Esophagus muscularis mucosa (tissue), 4 donors: ENCODE measurements at places on chromosomes 11 and 22. TPM values are rescaled to one million over a fixed set of nuclear protein-coding genes. Genes with fewer than 3 reads are reported as not detected.
A peak's percentile ranks its signal among the peaks of the same experiment; 100 is the strongest.

- no peak for DNase-seq
Observed at GRCh38 chr11:1692708-1693326, 4.2 kb upstream of the KRTAP5-6 start.

A4GALT gene
- total RNA-seq, result 81.8 TPM

- DNase-seq, result no peak
Observed at GRCh38 chr11:13944911-13945425, 17.6 kb upstream of the SPON1 start.

DNA sequence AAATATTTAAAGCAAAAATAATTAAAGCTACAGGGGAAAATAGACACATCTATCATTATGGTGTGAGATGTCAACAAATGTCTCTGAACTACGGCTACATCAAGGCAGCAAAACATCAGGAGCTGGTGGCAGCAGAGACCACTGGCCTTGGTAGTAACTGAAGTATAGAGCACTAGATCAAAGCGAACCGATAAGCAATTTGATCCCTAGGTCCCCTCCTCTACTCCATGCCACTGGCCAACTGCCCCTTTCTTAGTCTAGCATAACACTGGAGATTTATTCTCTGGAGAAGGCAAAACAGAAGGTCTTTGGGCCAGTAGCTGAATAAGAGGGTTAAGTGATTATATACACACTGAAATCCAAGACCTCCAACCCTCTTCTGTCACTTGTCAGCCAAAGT is 13.6 kb upstream of the RAB3IL1 start:
- no peak for DNase-seq

DNA sequence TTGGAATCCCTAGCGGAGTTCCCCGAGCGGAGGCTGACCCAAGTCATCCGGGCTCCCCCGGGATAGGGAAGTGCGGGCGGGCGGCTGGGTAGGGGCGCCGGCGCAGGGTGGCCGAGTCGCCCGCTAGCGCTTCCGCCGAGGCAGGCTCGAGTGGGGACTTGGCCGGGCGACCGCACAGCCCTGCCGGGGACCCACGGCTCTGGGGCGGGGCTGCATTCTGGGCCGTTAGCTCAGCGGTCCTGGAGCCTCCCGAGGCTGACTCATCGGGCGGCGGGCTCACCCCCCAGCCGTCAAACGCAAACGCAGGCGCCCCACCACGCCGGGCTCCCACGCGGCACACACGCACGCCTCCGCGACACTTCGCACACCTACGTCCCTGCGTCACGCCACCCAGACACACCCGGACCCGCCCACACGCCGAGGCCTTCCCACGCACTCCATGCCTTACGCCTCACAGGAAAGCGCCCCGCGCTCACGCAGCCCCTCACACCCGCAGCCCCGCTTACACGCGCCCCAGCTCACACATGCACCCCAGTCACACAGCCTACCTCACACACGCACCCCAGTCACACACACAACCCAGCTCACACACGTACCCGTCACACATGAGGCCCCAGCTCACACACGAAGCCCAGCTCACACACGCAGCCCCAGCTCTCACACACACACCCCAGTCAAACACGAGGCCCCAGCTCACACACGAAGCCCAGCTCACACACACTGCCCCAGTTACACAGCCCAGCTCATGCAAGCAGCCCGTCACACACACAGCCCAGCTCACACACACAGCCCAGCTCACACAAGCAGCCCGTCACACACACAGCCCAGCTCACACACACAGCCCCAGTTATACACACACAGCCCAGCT is 1.2 kb downstream of the PHLDB1 start:
- no peak for DNase-seq

GRCh38 chr11:125489166-125489565 is 6.9 kb downstream of the FEZ1 start:
- DNase-seq, result peak; percentile 84

DNA sequence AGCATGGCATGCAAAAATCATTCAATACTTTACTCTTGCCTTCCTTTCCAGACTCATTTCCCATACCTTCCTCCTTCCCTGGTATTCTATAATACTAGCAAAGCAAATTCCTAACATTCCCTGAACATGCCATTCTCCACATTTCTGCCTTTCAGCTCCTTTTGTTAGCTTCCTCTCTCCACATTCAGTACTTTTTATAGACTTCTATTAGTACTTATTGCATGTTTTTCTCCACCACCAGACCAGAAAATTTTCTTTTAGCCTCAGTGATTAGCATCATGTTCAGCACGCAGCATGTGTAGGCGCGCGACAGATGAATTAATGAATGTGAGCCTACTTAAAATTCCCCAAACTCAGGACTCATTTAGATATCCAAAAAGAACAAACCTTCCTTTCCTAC is 935.3 kb downstream of the DLG2 start:
- DNase-seq, result no peak

DNA sequence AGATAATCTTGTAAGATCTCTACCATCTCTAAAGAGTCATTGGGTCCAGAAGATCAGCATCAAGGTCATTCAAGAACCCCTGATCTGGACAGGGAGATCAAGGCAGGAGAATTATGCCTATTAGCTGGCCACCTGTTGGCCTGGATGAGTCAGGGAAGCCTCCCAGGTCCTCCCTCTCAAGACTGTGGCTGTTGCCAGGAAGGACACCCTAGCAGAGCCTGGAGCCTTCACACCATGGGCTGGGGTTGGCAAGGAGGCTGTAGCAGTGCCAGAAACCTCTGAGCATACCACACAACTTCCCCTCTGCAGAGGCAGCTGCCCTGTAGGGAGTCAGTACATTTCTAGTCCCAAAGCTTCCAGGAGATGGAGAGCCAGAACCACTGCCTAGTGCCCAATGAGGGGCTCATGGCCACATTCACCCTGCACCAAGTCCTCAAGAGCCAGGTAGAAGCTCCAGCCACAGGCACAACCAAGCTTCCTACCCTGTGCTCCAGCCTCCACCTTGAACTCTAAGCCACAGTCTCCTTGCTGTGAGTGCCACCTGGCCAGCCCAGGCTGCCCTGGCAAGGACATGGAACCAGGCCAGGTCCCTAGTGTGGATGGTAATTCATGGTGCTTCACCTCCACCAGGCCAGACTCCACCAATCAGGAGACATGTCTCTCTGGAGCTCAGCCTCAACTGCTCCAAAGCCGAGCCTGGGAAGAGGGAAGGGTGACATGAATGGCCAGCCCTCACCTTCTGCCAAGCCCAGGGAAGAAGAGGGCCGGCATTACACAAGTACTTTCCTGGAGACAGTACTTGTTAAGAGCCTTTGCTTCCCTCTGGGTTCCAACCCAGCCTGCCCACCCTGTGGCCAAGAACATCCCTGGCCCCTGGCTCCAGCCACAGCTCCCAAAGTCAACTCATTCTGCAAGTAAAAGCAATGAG is 124.3 kb downstream of the BUD13 start:
- peak; percentile 86 for DNase-seq

DNA sequence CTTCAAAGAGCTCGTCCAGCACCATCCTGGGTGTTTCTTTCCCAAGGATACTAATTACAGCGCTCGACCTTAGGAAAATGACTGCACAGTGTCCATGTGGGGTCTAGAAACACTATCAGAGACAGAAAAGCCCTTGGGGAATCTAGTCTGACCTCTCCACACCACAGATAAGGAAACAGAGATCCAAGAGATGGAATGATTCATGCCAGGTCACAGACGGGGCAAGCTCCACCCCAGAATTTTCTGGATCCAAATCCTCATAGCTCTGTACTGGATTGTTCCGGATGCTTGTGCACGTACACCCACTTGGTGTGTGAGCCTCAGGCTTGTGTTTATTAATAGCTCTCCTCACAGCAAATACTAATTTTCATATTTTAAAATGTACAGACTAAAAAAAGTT is 11.3 kb downstream of the ABTB2 start:
- DNase-seq, result no peak

DNA sequence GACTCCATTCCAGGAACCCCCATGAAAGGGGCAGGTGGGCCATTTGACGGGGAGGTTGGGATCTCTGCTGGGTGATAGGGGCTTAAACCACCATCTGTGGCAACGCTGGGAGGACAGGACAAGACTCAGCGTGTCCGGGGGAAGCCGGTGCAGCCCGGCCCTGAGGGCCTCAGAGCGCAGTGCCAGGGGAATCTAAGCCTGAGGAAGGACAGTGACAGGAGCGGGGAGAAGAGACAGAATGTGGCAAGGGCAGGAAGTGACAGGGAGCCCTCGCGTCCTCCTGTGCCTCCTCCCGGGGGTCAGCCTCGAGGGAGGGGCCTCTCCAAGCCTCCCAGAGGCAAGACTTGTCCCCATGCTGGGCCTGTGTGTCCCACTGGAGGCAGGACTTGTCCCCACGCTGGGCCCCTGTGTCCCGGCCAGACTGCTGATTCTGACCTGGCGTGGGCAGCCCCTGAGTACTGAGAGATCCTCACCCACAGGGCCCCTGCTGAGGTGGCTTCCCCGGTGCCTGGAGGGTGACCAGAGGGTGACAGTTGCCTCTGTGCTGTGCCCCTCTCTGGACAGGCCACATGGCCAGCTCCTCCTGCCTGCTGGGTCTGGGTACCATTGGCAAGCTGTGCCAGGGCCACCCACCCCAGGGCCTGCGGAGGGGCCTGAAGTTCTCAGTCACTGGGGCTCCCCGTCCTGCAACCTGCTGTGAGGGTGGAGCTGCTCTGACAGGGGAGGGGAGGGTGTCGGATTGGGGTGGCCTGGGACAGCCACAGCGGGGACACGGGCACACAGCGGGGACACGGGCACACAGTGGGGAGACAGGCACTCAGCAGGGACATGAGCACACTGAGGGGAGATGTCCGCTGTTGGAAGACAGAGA is 676.2 kb downstream of the BRD1 start:
- DNase-seq, result no peak

DNA sequence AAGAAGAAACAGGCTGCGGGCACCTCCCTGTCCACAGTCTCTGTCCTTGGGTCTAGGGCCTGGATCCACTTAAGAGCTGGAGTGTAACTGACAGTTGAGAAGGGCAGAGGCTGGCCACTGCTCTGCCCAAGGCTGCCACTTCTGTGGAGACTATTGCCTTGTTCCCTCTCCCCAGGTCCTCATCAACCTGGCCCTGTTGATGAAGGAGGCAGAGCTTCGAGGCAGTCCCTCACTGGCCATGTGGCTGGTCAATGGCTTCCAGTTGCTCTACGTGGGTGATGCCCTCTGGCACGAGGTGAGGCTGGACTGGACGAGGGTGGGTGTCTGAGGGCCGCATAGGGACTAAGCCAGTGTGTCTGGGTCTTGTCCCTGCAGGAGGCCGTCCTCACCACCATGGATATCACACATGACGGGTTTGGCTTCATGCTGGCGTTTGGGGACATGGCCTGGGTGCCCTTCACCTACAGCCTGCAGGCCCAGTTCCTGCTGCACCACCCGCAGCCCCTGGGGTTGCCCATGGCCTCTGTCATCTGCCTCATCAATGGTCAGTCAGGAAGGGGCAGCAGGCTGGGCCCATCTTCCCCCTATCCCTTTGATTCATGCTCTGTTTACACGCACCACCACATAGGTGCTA is 2.8 kb downstream of the ZNHIT2 start:
- DNase-seq, result no peak

SAA4 gene
- total RNA-seq, result not detected

JAML gene
- 8.9 TPM for total RNA-seq

- DNase-seq, result no peak
Observed at GRCh38 chr11:35491231-35491871, 34.1 kb downstream of the PAMR1 start.

- DNase-seq, result no peak
Observed at GRCh38 chr11:76783294-76783895, at the start of gene TSKU. Gene TSKU (plus strand): TSS chr11:76783356. CDS start chr11:76795617, 12,261 bp downstream.

DNA sequence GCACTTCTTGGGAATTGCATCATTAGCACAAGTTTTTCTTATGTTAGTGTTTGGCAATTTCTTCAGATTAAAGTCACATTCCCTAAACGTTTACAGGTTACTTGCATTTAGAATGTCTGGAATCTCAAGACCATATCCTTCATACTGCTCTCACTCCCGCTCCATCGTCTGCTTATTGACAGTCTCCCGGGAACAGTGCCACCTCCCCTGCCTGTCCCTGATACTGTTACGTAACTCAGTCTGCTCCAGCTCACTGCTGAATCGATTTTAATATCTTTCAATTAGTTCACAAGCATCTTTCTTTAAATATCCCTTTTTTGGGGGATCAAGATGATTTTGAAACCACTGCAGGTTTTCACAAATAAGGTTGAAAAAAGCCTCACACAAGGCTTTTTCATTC is 48.2 kb downstream of the GLYATL2 start:
- DNase-seq, result no peak

DNA sequence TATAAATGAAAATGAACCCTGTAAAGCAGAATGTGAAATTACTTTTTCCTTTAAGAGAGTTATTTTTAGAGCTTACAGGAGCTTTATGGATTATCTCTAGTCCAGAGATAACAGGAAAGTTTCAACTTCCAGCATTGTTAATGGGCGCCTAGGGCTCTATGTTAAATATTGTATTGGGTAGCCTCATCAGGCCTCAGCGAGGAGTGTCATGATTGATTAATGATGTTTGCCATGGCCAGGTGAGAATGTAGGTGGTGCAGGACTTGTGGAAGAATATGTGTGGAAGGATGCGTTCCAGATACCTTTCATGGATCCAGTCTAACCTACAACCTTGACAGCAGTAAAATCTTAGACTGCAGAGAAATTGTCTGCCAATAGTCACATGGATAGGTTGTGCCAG is 50.6 kb downstream of the ME3 start:
- no peak for DNase-seq

MB gene
- 0.63 TPM for total RNA-seq

GRCh38 chr11:57649826-57650738 is at the start of gene YPEL4:
Gene YPEL4 (minus strand): TSS chr11:57649912. CDS start chr11:57647107, 2,805 bp downstream.
- DNase-seq, result peak; percentile 99

LARGE2 gene
- total RNA-seq, result not detected

DNA sequence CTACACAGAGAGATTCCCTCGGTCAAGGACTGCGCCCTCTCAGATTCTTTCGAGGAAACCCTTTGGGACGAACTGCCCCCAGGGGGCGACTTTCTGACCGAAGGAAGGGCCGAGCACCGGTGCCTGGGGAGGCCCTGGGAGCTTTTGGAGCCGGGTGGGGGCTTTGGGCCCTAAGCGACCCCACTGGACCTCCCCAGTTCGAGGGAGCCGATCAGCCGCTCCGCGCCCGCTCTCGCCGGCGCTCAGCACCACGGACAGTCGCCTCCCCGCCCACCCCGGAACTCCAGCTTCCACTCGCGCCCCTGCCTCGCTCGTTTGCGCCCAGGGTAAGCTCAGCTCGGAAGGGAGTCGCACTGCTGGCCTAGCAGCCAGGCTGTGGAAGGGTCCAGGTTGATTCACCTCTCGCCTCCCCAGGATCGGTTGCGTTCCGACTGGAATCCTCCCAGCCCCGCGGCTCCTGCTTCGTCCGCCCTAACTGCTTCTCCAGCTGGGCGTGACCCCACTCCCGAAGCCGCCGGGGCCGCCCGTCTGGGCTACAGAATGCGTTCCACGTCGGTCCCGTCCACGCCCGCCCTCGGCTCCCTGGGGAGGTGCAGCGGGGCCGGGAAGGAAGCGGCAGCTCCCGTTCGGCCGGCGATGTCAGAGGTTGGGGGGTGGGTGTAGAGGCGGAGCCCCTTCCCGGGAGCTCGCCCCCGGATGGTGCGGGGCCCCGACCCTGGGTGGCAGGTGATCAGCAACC is 428 bp downstream of the SCN3B start:
- no peak for DNase-seq

- DNase-seq, result no peak
Observed at GRCh38 chr11:73521621-73522020, 76.3 kb downstream of the FAM168A start.

- DNase-seq, result peak; percentile 92
Observed at GRCh38 chr11:122656631-122657101, 1.1 kb downstream of the UBASH3B start.
